ENCODE measurements at places on chromosomes 4 and X. TPM values are rescaled to one million over a fixed set of nuclear protein-coding genes. Genes with fewer than 3 reads are reported as not detected.

Gene CXCL1
- 0.86 TPM for total RNA-seq

Gene LPAR4
- 0.40 TPM for total RNA-seq

- DNase-seq: no peak
Observed at GRCh38 chr4:39279416-39279815, 86.7 kb downstream of the RFC1 start.

- no peak for DNase-seq
Observed at GRCh38 chr4:66300336-66300934, 630.1 kb upstream of the EPHA5 start.

DNA sequence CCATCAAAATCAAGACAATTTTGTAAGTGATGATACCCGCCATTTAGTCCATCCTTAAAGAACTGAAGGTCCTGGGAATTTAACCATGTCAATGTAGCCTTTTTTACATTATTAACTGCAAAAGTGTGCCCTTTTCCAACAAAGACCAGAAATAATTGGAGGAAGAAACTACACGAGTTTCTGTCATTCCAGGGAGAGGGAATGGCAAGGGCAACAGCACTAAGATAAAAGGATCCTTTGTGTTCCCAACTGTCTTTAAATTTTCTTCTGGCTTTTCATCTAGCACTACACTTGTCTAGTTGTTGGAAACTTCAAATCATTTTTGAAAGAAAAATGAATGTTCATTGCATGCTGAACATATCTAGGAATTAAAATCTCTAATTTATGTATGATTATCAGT is 286.2 kb downstream of the GALNTL6 start:
- no peak for DNase-seq

DNA sequence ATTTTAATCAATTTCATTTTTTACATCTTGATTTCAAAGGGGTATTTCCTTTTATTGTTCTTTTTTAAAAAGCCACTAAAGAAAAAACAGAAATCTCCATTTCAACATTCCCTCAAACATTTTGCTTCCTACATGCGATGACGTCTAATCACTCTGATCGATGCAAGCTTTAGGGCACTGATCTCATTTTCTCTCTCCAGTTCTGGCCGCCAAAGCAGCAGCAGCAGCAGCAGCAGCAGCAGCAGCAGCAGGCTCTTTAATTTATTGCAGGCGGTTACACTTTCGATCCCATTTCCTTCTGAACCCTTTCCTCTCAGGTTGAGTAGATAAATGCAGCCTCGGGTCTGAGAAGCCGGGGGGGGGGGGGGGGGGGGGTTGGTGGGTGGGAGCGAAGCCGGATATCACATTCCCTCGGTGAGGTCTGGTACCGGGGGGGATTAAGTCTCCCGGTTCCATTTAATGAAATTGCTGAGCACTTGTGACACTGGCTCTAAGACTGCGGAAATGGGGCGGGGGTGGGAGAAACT is 3.4 kb upstream of the PCDH7 start:
- DNase-seq: no peak

DNA sequence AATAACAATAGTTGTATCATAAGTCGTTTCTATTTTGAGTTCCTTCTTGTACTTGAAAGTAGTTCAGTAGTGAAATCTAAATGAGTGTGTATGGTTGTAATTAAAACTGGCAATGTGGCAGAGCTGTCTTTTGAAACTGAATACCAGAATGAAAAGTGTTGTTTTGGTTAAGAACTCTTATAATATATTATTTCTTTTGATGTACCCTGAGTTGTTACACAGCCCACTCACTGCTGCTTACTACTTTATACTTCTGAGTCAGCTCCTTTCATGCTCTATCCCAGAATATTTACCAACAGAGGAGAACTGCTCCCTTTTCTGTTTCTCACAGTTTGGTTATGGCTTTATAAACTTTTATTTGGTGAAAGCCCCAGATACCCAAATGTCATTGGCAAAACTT is 28.8 kb downstream of the FAM199X start:
- DNase-seq: no peak

- no peak for DNase-seq
Observed at GRCh38 chr4:42543762-42544161, 113.1 kb downstream of the ATP8A1 start.
